ENCODE measurements at places on chromosomes 3 and 15.

- DNase-seq = peak; percentile 20
Observed at GRCh38 chr3:72482589-72483321, 365.5 kb downstream of the SHQ1 start.

DNA sequence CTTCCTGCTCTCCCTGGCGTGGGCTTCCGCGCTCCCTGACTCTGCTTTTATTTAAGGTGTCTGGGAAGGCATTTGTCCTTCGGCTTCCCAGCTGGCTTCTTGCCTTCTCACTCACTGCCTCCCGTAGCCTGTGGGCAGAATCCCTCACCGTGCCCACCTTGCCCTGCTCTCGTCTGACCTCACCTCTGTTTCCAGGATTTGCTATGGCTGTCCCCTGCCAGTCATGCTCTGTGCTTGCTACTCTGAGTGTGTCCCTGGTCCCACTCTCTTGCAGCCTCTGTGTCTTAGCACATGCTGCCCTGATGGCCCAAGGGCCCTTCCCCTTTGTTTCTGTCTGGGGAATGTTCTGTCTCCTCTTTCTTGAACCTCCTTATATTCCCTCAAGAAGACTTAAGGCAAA lies 26.2 kb downstream of the LPP start:
- DNase-seq = no peak

GRCh38 chr3:58743296-58743695 lies 76.7 kb upstream of the FAM3D start:
- no peak for DNase-seq

GRCh38 chr3:66706890-66707289 lies 206.1 kb upstream of the LRIG1 start:
- no peak for DNase-seq

- DNase-seq = no peak
Observed at GRCh38 chr3:170003881-170004356, 33.9 kb upstream of the GPR160 start.

GRCh38 chr3:9754678-9755077 lies 4.9 kb downstream of the OGG1 start:
- DNase-seq = no peak

- no peak for DNase-seq
Observed at GRCh38 chr3:175222356-175222755, 363.2 kb downstream of the NAALADL2 start.

DNA sequence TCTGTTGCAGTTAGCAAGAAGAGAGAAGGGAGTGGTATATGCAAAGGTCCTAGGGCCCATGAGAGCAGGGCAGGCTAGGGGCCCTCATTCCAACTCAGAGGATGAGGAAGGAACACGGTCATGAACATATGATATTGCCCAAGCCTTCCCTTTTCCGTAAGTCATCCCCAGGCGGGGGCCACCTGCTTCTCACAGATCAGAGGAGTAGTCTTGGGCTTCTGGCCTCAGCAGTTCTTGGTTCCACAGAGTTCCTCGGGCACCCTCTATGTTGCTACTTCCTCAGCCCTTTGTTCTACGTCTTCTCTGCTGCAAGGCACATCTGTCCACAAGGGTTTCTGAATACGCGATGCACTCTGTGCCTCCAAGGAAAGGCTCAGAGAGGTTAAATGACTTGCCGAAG lies 25.3 kb downstream of the EPHB3 start:
- DNase-seq = no peak

GRCh38 chr3:138065949-138066348 lies 49.5 kb downstream of the DZIP1L start:
- DNase-seq = no peak

GRCh38 chr15:66619152-66619903 lies 53.5 kb upstream of the LCTL start:
- peak; percentile 60 for DNase-seq

- DNase-seq = no peak
Observed at GRCh38 chr3:27943106-27943505, 221.0 kb upstream of the EOMES start.

DNA sequence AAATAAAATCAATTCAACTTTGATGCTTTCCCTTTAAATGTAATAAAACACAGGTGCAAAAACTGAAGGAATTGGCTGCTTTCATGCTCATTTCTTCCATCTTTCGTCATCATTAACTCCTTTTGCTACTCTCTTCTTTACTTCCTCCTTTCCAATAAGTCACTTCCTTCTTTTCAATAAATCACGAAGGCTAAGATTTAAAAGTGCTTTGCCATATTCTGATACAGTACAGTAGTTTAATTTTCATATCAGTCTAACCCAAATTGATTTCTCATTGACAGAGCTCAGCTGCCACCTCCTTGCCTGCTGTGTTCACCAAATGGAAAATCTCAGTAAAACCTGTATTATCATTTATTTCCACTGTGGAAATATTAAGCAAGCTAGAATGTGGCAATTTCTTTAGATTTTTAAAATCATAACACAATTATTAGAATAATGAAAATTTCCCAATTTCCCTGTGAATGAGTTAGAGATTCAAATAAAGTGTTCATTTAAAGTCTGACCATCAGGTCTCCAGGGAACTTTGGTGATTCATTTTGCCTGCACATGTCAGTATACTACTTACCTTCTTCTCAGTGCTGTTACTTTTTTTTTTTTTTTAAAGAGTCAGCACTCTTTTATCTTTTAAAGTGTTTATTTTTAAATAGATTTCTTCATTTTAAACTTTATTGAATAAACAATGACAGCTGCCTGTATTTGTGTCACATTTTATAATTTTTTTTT lies 41.6 kb downstream of the NANOGP8 start:
- DNase-seq = no peak

DNA sequence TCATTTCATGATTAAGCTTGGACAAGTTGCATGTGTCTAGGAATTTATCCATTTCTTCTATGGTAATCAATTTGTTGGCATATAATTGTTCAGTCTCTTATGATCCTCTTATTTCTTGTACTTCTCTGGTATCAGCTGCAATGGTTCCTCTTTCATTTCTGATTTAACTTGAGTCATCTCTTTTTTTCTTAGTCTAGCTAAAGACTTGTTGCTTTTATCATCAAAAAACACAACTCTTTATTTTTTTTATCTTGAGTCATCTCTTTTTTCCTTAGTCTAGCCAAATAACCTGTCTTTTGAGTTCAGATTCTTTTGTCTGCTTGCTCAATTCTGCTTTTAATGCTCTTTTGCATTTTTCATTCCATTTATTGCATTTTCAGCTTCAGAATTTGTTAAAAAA lies 37.3 kb downstream of the UBE3A start:
- no peak for DNase-seq

GRCh38 chr15:69035205-69035917 lies 20.9 kb downstream of the NOX5 start:
- no peak for DNase-seq

GRCh38 chr3:89644716-89645115 lies 537.3 kb downstream of the EPHA3 start:
- DNase-seq = no peak

- no peak for DNase-seq
Observed at GRCh38 chr3:87733671-87734367, 325.0 kb downstream of the CGGBP1 start.

- peak; percentile 20 for DNase-seq
Observed at GRCh38 chr15:25437777-25438600, 835 bp downstream of the UBE3A start.

DNA sequence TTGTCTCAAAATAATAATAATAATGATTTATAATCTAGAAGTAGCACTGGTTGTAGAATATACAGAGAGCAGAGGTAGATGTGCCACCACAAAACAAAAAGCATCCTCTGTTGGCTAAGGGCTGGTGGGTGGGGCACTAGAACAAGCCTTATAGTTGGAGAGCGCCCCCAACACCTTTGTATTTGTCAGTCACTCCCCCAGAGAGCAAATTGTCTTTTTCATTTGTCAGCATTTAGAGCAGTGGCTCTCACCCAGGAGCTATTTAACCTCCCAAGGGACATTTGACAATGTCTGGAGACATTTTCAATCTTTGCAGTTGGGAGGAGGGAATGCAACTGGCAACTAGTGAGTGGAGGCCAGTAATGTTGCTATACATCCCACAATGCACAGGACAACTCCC lies 6.3 kb downstream of the KAT2B start:
- no peak for DNase-seq

DNA sequence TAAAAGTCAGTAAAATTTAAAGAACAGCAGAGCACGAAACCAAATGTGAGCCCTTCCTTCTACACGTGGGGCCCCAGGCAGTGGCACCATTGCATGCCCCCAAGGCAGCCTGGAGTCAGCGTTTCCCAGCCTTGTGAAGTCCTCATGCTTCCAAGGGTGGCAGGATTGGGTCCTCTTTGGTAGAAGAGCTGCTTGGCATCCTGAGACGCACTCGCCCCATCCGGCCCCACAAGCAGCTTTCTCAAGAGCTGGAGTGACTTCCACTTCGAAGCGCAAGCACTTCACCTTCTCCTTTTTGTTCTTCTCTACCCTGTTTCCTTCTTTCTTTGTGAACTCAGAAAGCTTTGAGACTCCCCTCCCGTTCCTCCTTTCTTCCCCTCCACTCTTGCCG lies 34.7 kb downstream of the ZNF710 start:
- no peak for DNase-seq

GRCh38 chr3:117633207-117633606 lies 923.6 kb downstream of the TUSC7 start:
- DNase-seq = no peak

All from GM12892 (cell line).